B cell (primary cell): ENCODE measurements at places on chromosomes 1 and 21. TPM values are rescaled to one million over a fixed set of nuclear protein-coding genes. Genes with fewer than 3 reads are reported as not detected.

DNA sequence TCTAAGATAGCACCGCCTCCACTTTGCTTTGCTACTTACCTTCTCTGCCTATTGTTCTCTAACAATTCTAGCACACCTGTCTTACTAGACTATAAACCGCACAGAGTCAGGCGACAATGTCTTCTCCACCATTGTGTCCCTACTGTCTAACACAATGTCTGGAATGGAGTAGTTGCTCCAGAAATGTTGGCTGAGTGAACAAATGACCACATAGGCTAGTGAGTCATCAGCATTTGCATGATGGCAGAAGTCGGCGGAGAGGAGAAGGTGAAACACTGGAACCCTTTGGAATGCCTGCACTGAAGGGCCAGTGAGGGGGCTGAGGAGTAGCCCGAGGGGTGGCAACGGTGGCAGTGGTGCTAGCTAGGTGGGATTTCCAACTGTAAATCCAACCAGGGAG is 14.0 kb upstream of the PABPC4 start:
- H3K27me3 ChIP-seq, result no peaks in the 10 kb centered on the region
- H3K4me3 ChIP-seq, result no peak overlapping the region
- H3K4me1 ChIP-seq, result no peaks in the 10 kb centered on the region
- DNase-seq, result no peak

Gene ST6GALNAC5
- not detected in 2 replicates for polyA plus RNA-seq

Gene UCHL5
- 7.8 and 10.6 TPM in 2 replicates for polyA plus RNA-seq

Gene CD1E
- 0.33 TPM in 1 of 2 replicates, not detected in the other for polyA plus RNA-seq
